ENCODE measurements at places on chromosomes 2 and 18.

GRCh38 chr18:50307738-50308470 is 20.4 kb upstream of the CXXC1 start:
- peak; percentile 89 for DNase-seq

DNA sequence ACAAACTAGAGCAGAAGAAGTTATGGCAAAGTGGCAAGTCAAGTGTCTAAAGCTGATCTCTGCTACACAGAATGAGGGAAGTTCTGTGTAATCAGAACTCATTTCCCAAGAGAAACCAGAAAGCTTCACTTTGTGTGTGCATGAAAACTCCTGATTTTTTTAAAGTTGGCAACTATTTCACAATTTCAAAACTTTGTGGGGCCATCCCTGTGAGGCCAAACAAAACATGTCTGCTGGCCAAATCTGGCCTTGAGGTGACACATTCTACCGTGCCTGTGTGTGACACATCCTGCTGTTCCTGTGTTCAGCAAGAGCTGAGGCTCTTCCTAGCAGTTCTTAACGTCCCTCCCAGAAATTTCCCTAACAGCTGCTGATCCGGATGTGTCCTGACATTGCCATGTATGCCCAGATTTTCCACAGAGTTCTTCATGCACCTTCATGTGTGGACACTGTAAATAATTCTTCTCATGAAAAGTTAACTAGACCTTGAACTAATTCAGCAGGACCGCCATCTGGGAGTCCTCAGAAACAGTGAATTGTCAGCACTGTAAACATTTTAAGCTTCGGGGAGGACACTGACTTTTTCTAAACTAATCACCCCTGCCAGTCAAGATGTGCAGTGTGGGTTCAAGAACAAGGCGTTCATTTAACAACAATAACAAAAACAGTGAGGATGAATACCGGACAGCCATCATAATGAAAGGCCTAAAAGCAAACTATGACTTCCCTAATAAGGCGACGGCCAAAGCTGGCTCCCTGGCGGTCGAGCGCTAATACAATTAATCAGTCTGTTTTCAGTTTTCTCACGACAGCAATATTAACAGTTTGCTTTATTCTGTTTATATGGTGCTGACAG is 99.0 kb downstream of the PLEKHM3 start:
- peak; percentile 62 for DNase-seq

- no peak for DNase-seq
Observed at GRCh38 chr2:29363111-29363510, 247.9 kb downstream of the CLIP4 start.

GRCh38 chr2:86747711-86748639 is 27.9 kb downstream of the RMND5A start:
- peak; percentile 86 for DNase-seq

GRCh38 chr2:64987956-64988419 is 1.2 kb upstream of the SLC1A4 start:
- no peak for DNase-seq

GRCh38 chr2:19132967-19133366 is 225.5 kb downstream of the OSR1 start:
- DNase-seq = no peak

- DNase-seq = no peak
Observed at GRCh38 chr2:38107738-38108410, 31.9 kb upstream of the CYP1B1 start.

DNA sequence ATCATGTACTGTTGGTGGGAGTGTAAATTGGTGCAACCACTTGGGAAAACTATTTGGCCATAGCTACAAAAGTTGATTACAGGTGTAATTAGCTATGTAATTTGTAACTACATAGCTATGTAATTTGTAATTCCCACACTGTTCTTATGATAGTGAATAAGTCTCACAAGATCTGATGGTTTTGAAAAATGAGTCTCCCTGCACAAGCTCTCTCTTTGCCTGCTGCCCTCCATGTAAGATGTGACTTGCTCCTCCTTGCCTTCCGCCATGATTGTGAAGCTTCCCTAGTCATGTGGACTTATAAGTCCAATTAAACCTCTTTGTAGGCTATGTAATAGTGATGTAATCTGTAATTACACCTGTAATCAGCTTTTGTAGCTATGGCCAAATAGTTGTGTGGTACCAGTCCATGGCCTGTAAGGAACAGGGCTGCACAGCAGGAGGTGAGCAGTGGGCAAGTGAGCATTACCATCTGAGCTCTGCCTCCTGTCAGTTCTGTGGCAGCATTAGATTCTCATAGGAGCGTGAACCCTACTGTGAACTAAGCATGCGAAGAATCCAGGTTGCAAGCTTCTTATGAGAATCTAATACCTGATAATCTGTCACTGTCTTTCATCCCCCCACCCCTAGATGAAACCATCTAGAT is 133.7 kb upstream of the COPS8 start:
- no peak for DNase-seq

GRCh38 chr2:12487253-12488004 is 229.3 kb upstream of the TRIB2 start:
- DNase-seq = no peak

GRCh38 chr2:24887307-24887874 is 32.6 kb downstream of the ADCY3 start:
- no peak for DNase-seq

DNA sequence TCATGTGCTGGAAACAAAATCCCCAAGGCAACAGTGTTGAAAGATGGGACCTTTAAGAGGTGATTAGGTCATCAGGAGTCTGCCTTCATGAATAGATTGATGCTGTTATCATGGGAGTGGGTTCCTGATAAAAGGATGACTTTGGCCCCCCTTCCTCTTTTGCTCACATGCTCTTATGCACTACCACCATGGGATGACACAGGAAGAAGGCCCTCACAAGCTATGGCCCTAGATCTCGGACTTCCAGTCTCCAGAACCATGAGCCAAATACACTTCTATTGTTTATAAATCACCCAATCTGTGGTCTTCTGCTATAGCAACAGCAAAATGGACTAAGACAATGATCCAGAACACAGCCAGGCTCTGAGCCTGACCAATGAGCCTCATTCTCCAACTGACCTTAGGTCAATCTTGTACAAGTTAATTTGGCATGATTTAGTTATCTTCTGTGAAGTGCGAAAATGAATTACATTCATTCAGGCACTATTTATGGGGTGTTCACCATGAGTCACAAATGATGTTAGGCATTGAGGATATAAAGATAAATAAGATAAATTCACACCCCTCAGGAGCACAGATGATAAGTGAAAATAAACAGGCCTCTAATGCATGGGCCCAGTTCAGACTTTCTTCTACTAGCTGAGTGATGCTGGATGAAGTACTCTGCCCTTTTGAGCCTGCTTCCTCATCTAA is 37.7 kb upstream of the NT5C1B start:
- peak; percentile 51 for DNase-seq

Data from fibroblast of skin of right biceps (primary cell).